Stimulated activated CD8-positive, alpha-beta memory T cell treated with anti-CD3 and anti-CD28 coated beads, Interleukin-4, amount 100 ng/mL, for 4 hours (primary cell): ENCODE measurements at places on chromosomes 7 and 10.

DNA sequence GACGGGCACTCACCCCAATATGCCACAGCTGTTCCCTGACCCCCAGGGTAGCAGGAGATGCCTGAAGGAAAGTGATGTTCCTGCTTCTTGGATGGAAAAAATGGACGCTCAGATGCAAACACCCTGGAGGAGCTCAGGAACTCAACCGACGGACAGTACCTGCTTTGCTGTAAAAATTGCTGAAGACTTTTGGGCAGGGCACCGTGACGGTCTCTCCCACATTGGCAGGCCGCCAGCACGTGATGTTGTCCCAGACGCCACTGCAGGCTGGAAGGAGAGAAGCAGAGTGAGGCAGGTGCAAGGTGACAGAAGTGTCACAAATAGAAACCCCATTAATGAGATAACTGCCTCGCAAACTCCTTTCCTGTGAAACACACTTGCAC, 35.0 kb downstream of the VIPR2 start:
- no peak for DNase-seq

GRCh38 chr7:12297283-12298108, 86.4 kb downstream of the TMEM106B start:
- DNase-seq, result no peak

GRCh38 chr10:27743877-27744801, 1.5 kb downstream of the MKX start:
- DNase-seq, result no peak

GRCh38 chr7:45343746-45344145, 186.2 kb downstream of the RAMP3 start:
- DNase-seq, result no peak

GRCh38 chr10:99368646-99369045, 39.5 kb downstream of the CNNM1 start:
- DNase-seq, result no peak

DNA sequence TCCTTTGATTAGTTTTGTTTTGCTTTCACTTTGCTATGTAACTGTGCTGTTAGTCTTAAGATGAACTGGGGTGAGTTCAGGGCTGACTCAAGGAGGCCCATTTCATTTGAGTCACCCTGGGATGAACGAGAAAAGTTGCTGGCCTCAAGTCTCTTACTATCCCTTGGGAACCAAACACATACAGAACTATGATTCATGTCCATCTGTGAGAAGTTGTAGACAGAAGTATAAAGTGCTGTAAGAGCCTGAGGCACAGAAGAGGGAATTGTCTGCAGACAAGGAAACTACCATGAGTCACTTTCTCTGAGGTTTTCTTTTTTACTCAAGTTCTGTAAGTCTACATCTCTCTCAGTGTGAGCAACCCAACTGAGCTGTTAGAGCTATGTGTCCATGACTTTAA, 179.8 kb upstream of the CSTF2T start:
- DNase-seq, result no peak

- no peak for DNase-seq
These were observed 309.7 kb downstream of the CSTF2T start for GRCh38 chr10:51389415-51390321.

- DNase-seq, result no peak
These were observed 138.0 kb downstream of the ADCY1 start for GRCh38 chr7:45712057-45712689.
